DMS79 (cell line): ENCODE measurements at places on chromosomes 6 and 20.

DNA sequence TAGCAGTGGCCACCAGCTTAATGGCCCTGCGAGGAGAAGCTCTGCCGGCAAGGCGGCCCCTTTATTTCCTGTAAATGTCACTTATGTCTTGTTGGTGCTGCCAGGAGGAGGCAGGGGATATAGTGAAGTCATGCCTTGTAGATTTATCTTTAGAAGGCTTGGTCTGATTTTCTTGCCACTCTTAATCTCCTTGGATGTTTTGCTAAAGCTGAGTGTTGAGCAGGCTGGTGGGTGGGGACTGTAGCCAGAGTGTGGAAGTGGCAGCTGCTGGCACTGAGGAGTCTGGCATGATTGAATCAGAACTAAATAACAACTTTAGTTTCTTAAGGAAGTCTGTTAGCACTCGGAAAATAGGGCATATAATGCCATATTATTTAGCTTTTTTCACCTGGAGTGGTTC is 77.9 kb downstream of the PHF20 start:
- no peak for DNase-seq

- no peak for DNase-seq
Observed at GRCh38 chr20:25036331-25036936, 21.5 kb downstream of the ACSS1 start.

GRCh38 chr20:23513164-23513563 is 22.2 kb downstream of the CST8 start:
- DNase-seq: no peak

DNA sequence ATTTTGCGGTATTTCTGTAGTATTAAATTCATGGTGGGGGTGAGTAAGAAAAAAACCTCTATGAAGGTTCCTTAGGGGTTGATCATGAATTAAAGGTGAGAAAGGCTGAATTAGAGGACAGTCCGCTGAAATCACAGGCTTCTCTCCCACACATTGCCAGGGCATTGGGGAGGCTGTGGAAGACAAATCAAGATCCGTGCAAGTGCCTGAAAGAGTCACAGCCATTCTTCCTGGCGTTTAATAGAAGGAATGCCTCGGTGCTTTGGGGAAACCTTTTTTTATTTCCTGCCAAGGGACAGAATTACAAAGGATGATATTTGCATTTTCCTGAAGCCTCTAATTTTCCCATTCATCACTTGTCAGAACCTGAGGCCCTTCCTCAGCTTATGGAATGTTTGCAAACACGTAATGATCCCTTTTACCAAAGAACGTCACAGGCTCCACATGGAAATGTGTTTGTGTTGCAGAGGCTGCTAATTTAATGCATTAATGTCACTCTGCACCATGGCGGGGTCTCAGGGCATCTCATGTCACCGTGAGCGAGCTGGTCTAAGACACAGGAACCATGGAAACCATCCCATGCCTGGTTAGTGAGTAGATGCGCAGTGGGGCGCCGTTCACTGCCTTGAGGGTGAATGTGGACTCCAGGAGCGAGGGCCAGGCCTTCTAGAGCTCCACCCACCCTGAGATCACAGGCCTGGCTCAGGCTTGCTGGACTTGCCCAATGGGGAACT is 185.9 kb upstream of the SULF2 start:
- DNase-seq: no peak

DNA sequence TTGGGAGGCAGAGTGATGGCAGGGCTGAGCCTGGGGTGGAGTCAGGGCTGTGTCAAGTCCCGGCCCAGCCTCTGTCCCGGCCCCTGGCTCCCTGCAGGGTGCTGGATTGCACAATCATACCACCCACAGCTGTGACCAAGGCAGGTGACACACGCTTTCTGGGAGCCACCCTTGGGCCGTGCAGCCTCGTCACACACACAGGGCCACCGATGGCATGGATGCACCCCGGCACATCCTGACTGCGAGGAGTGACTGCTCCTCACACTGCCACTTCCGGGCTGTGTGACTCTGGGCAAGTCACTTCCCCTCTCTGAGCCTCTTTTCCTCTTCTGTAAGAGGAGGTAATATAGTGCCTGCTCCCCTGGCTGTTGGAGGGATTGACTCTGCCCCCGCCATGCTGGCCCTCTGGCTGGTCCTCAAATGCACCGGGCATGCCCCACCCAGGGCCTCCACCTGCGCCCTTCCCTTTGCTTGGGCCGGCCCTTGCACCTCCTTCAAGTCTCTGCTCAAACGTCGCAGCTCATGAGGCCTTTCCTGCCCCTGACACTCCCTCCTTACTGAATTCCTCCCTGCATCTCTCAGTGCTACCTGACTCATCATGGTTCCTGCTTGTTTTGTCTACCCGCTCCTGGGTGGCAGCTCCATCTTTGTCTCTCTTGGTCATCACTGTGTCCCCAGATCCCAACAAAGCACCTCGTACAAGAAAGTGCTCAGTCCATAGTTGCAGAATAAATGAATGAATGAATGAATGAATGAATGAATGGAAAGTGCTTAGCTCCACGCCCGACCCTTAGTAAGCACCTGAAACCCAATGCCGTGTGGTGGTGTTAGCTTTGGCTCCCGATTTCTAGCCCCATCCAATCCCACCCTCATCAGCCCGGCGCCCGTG is 93.5 kb downstream of the CEBPB start:
- no peak for DNase-seq

DNA sequence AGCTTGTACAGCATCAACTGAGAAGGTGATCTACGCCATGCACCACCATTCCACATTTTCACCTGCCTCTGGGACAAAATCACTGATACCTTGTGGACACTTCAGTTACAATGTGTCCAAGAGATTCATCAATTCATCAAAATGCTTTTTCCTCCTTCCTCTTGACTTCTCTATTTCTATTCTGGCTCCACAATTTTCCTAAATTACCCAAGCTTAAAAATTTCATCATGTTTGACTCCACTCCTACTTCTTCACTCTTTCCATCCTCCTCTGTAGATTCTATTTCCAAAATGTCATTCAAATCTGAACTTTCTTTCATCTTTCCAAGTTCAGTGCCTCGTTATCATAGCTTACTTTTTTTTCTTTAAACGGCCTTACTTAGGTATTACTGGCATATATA is 172.2 kb downstream of the BTBD9 start:
- no peak for DNase-seq

GRCh38 chr6:144896871-144897270 is 611.7 kb downstream of the UTRN start:
- no peak for DNase-seq

DNA sequence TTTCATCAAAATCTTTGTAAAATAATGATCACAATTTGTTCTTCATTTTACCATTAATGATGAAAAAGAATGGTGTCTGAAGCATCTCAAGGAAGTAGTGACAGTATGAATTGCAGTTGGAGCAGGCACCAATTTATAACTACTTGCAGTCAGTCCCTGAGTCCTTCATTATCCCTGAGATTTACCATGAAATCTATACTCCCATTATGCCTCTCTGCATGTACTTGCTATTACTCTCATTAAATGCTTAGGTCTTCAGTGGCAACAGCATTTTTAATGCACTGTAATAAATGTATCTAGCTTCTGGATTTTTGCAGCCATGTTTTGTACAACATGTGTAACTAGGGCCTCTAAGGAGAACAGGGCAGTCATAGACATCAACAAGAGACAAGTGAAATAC is 708.8 kb downstream of the EYS start:
- DNase-seq: no peak
